ENCODE measurements at places on chromosomes 16 and 17.
A peak's percentile ranks its signal among the peaks of the same experiment; 100 is the strongest.

GRCh38 chr16:2828876-2829430 is 1.1 kb upstream of the ZG16B start:
- DNase-seq = no peak

- no peak for DNase-seq
These were observed 144.4 kb downstream of the CCT6B start for GRCh38 chr17:34816848-34817247.

DNA sequence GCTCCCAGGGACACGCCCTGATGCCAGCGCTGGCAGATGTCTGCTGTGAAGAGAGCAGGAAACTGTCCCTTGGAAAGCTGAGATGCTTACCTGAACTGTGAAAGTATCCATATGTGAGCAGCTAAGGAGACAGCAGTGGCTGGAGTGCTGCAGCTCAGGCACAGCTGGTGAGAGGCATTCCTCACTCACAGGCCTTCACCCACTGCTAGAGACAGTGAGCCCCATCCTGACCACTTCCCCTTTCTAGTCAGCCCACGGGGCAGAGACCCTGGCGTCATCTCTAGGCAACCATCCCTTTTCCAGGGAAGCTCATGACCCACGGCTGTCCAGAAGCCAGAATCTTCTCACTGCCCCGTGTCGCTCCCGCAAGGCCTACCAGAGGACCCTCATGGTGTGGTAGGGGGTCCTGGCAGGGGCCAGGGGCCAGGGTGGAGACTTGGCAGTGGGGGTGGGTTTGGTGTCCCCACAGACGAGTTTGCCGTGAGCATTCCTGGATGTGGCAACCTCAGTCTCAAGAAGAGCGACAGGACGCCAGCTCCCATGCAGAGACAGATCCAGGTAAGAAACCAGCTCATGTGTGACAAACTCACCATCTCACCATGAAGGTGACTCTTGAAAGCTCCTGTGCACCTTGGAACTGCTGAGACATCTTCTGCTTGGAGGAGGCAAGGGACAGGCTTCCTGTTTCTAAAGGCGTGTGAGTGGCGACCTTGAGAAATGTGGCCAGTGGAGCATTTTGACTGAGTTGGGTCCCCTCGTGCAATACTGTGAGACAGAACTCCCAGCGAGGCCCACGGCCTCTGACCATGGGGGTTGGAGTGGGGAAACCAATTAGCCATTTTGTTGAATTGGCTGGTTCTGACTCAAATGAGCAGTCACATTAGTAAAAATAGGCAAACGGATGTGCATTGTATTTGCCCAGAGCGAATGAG is at the start of gene SCIMP:
Gene SCIMP (minus strand): TSS at position 216 of the 932 bp plus-strand sequence. CDS start 105 bp downstream, at position 111.
- no peak for DNase-seq

DNA sequence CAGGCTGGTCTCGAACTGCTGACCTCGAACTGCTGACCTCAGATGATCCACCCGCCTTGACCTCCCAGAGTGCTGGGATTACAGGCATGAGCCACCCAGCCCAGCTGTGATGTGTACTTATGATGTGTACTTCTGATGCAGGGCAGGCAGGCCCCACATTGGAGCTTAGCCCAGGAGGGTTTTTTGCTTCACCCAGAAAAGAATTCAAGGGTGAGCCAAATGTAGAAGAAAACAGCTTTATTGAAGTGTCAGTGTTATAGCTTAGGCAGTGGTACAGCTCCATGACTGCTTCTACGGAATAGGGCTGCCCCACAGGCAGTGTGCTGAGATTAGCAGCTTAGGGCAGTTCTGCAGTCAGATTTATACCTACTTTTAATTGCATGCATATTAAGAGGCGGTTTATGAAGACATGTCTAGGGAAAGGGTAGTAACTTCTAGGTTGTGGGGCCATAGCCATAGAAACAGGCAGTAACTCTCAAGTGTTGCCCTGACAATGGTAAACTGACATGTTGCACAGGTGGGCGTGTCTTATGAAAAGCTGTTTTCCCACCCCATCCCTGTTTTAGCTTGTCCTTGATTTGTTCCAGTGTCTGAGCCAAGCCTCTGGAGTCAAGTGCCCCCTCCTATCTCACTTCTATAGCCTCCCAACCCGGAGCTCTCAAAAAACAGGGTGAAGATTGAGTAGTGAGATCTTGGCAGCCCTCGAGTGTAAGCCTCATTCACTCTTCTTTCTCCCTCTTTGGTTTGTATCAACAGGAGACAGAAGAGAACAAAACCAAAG is 24.1 kb upstream of the POLR3E start:
- no peak for DNase-seq

DNA sequence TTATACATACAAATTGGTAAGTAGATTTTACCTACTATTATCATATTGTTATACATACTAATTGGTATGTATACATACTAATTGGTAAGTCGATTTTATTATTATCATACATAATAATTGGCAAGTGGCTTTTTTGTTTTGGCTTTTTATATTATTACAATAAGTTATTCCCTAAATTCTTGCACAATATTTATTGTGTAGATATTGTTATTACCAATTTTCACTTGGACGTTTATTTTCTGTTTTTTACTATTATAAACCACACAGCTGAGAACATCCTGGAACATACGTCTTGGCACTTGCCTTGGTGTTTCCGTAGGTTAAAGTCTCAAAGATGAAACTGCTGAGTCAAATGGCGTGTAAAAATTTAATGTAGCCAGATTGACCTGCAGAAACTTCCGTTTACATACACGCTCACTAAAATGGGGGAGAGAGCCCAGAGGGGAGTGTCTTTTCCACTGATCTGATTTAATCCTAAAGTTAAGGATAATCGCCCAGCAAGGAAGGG is 18.9 kb downstream of the GNGT2 start:
- DNase-seq = peak; percentile 88

GRCh38 chr16:3121851-3122467 is 9.6 kb downstream of the ZNF205 start:
- DNase-seq = no peak

GRCh38 chr16:64269756-64270155 is 852.1 kb downstream of the CDH11 start:
- DNase-seq = no peak

GRCh38 chr17:71055128-71055527 is 885.8 kb downstream of the KCNJ2 start:
- DNase-seq = no peak

DNA sequence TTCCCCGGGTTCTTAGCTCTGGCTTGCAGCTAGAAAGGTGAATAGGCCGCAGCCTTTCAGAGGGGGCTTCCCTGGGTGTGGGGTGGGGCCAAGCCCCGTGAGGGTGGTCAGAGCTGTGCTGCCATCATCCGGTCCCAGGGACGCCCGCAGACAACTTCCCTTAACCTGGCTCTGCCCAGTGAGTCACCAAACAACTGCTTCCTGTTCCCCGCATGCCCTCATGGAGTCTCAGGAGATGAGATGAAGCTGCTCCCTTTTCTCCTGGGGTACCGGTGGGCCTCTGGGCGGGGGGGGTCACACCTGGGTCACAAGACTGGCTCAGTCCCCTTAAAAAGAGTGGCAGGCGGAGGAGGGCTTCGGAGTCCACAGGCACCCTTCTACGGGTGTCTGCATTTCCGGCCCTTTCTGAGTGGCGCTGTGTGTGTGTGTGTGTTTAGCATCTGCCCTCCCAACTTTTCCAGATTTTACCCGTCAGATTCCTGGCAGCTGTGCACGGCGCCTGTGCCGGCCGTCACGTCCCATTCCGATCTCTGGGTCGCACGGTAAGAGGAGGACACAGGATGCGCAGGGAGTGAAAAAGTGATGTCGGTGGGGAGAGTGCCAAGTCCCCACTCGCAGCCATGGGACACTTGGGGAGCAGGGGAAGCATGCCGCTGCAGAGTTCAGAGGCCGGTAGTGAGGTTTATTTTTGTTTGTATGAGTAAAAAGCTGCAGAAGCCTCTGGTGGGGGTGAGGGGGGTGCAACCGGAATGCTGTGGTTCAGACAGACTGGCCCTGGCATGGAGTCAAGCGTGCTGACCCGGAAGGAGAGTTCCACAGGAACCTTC is 16.8 kb downstream of the HIC1 start:
- DNase-seq = no peak

DNA sequence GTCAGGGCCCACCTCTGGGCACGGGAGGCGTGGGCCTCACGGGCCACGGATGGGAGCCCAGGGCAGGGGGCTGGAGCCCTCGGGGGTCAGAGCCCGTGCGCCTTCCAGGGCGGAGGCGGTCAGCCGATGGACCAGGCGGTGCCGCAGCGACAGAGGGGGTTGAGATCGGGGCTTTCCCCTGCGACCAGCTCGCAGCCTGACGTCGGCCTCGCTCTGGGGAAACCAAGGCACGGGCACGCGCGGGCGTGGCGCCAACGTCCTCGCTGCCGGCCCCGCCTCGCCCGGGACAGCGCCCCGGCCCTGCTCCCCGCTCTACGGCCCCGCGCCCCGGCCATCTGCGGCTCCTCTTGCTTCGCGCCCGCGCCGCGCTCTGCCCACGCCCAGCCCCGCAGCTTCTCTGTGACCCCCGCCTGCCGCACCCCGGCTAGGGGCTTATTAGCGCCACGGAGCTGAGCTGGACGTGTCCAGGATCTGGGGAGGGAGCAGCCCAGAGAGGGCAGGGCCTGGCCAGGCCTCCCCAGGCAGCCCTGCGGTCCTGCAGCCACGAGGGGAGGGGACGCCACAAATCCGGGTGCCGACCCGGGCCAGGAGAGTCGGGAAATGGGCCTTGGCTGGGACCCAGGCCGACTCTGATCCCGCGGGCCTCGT is 13.5 kb downstream of the ACTG1 start:
- DNase-seq = no peak

- DNase-seq = no peak
These were observed 33.5 kb downstream of the TMEM186 start for GRCh38 chr16:8763899-8764298.

DNA sequence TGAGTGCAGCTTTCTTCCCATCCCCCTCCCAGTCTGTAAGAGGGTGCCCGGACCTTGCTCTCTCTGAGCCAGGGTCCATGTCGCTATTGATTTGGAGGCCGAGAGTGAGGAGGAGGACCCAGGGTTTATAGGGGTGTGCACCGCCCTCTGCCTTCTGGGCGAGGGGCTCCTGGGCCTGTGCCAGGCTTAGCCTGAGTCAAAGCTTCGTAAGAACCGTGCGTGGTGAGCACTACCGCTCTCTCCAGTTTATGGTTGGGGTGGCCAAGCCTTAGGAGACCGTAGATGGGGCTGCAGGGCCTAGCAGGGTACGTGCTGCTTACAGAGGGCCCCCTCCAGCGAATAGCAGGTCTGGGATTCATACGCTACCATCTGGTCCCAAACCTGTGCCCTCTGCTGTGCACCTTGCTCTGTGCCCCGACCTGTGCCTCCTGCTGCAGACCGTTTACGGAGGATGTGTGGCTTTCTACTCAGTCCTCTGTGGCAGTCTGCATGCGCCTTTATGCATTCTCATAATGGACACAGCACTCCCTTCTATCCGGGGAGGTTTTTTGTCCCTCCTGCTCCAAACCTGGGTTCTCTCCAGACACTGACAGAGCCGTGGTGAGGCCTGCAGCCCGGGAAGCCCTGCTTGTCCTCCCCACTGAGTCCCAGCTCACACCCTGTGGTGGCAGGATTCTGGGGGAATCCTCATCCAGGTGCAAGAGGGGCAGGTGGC is 54.7 kb downstream of the PGS1 start:
- no peak for DNase-seq

DNA sequence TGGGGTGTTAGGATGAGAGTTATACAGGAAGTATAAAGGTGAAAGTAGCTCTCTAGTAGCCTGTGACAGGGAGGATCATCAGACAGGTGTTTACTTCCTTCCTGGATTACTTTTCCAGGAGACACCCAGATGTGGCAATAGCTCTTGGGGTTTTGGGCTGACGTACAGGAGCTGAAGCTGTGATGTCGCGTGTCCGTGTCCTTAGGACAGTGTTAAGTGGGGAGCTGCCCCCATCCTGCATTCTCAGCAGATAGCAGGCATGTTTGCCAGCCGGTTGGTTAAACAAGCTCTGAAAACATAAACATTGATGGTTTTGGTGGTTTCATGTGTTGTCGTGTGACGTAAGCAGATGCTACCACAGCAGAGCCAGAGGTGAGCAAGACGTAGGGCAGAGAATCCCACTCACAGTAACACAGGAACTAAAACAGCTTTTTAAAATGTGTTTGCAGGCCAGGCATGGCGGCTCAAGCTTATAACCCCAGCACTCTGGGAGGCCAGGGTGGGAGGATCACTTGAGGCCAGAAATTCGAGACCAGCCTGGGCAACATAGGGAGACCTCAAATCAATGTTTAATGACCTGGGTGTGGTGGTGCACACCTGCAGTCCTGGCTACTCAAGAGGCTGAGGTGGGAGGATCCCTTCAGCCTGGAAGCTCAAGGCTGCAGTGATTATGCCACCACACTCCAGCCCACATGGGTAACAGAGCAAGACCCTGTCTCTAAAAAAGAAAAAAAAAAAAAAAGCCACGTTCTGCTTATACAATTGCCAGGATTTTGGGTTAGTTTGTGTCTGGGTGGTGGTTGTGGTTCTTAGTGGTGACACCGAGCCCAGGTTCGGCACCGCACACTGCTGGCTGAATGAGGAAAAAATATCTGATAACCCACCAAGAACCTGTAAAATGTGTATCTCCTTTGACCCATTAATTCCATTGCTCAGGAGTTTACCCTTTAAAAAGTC is 18.2 kb upstream of the IL17C start:
- DNase-seq = peak; percentile 99

DNA sequence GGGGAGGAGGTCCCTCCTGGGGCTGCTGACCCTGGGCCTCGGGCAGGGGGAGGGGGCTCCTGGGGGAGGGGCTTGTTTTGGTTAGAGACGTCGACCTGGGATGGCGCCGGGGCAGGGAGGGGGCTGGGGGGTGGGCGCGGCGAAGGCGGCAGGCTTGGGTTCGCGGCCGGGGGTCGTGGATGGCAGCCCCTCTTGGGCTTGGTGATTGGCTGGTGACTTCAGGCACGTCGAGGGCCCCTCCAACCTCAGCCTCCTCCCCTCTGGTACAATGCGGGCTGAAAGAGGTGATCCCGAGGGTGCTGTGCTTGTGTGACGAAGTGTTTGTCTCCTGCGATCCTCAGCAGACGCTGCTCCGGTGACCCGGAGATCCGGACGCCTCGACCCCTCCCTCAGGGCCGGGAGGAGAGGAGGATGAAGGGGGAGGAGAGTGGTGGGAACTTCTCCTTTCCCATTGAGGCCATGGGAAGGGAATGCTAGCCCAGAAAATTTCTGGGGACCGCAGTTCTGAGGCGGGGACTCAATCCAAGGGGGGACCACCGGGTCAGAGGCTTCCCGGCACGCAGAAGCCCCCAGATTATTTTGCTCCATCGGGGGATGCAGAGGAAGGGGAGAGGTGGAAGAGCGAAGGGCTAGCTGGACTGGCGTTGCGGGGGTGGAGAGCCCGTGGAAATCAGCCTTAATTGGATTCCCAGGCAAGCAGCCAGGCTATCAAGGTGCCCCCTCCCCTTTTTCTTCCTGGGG is 43.9 kb downstream of the RAI1 start:
- no peak for DNase-seq
